ENCODE measurements at places on chromosomes 1 and 21. TPM values are rescaled to one million over a fixed set of nuclear protein-coding genes. Genes with fewer than 3 reads are reported as not detected.

GRCh38 chr1:190747704-190748103, 270.0 kb upstream of the BRINP3 start:
- H3K27ac ChIP-seq: no peak overlapping the region
- no peaks in the 10 kb centered on the region for H3K36me3 ChIP-seq
- no peaks in the 10 kb centered on the region for H3K4me1 ChIP-seq
- no peak for DNase-seq

DNA sequence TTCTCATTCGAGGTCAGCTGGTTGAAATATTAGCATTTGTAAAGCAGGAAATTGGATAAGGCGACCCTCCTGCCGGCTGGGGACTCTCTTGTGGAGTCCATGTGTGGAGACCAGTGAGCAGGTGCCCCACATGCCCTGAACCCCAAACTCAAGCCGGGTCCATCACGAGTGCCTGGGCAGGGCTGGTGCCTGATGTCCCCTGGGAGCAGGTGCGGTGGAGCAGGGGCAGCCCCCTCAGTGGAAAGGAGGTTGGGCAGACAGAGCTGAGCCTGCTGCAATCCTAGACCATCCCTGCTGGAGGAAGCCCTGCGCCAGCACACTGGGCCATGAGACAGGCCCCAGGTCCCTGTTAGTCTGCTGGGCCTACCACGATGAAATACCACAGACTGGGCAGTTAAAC, 395.6 kb downstream of the NPHP4 start:
- no peaks in the 10 kb centered on the region for H3K36me3 ChIP-seq
- peaks cover 73% of the 10 kb centered on the region for H3K27me3 ChIP-seq
- no peak for DNase-seq
- H3K4me3 ChIP-seq: no peak overlapping the region

- no peaks in the 10 kb centered on the region for H3K36me3 ChIP-seq
- H3K27me3 ChIP-seq: peaks cover 32% of the 10 kb centered on the region
- H3K4me1 ChIP-seq: no peaks in the 10 kb centered on the region
- DNase-seq: no peak
- no peak overlapping the region for H3K27ac ChIP-seq
Observed at GRCh38 chr1:48571303-48571987, 99.4 kb upstream of the SPATA6 start.

- no peak overlapping the region for H3K4me3 ChIP-seq
- no peak for DNase-seq
- no peaks in the 10 kb centered on the region for H3K27me3 ChIP-seq
- no peaks in the 10 kb centered on the region for H3K36me3 ChIP-seq
Observed at GRCh38 chr1:7552402-7552801, 218.7 kb upstream of the VAMP3 start.

TMEM82 gene
- total RNA-seq: not detected
